ENCODE measurements at places on chromosomes 13 and 19.

DNA sequence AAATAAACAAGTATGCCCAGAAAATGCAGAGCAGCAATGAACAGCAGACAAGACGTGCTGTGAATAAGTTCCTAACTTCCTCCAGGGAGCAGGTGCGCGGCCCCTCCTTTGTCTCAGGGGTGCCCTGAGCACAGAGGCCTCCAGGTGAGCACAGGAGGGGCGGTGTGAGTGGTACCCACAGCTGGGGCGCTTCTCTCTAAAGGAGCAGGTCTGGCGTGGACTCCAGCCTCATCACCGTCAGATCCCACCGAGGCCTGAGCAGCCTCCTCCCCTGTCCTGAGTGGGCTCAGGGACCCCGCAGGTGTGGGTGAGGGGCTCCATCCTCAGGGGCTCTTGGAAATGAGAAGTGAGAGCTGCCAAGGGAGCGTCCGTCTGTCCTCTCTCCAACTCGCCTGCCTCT lies 3.2 kb downstream of the LILRA5 start:
- no peak for DNase-seq

DNA sequence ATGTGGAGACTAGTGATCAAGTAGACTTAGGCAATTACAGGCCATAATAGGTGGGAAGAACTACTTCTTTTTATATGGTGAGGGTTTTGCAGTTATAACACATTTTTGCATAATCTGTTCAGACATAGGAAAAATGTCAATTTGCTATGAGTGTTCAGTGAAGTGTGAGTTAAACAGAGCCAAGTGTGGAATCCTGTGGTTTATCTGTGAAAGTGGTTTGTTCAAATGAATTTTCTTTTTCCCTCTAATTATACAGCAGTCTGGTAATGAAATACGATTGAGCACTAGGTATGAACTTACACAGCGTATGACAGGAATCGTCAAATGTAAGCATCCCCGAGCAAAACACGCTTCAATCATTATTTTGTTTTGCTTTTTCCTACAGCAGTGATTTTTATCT lies 178.3 kb downstream of the STK24 start:
- no peak for DNase-seq

DNA sequence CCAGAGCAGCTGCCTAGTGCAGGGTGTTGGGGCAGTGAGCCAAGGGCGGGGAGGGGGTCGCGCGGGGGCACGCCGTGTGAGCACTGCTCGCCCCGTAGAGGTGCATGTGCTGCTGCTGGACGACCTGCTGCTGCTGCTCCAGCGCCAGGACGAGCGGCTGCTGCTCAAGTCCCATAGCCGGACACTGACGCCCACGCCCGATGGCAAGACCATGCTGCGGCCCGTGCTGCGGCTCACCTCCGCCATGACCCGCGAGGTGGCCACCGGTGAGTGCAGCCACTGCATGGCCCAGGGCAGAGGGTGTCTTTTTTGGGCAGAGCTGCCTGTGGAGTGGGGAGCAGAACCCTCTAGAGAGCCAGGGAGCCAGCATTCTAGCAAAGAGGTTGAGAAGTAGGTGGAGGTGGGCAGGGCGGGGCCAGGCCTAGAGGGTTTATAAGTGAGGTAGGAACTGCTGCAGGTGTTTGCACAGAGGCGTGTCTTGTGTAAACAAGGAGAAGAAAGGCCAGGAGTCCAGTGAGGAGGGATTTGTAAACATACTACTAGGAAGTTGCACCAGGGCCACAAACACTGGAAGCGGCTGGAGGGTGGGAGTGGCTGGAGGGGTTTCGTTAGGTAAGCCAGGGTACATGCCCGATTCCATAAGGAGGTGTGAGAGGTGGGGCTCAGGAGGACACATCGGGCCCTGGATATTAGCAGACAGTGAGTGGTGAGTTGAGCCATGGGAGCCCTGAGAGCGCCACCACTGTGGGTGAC lies 21.3 kb downstream of the ARHGEF1 start:
- no peak for DNase-seq

- DNase-seq, result no peak
Observed at GRCh38 chr19:49447485-49448431, 3.9 kb downstream of the PIH1D1 start.

DNA sequence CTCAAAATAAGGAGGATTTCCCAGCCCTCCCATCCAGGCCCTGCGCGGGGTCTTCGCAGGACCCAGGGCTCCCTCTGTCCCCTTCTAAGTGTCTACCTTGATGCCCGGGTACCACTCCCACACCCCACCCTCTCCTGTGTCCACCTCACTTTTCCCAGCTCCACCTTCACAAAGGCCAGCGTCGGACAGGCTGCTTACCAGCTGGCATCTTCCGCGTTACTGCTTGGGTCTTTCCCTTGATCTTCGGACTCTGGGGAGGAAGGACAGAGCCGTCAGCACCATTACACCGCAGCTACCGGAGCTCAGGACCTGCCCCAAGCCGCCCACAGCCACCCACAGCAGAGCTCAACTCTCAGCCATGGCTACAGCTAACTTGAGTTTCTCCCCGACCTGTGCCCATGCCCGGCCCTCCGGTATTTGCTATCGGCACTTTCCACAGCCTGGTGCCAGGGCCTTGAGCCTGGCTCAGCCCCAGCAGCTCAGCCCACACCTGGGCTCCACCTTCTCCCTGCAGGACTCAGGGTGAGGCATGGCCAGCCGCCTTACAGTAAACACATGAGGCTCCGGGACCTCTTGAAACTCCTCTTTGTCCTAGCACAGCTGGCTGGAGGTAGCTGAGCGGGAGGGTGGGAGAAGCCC lies 3.8 kb downstream of the C13orf46 start:
- DNase-seq, result no peak

DNA sequence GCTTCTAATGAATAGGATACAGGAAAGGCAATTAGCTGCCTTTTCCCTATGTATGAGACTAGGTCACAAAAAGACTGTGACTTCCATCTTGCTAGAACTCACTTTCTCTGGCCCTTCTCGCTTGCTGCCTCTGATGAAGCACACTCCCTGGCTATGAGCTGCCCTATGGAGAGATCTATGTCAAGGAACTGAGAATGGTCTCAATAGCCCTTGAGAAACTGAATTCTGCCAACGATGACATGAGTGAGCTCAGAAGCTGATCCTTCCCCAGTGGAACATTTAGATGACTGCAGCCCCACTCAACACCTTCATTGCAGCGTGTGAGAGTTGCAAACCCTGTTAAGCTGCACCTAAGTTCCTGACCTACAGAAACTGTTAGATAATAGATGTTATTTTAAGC lies 309.8 kb downstream of the COG6 start:
- no peak for DNase-seq

DNA sequence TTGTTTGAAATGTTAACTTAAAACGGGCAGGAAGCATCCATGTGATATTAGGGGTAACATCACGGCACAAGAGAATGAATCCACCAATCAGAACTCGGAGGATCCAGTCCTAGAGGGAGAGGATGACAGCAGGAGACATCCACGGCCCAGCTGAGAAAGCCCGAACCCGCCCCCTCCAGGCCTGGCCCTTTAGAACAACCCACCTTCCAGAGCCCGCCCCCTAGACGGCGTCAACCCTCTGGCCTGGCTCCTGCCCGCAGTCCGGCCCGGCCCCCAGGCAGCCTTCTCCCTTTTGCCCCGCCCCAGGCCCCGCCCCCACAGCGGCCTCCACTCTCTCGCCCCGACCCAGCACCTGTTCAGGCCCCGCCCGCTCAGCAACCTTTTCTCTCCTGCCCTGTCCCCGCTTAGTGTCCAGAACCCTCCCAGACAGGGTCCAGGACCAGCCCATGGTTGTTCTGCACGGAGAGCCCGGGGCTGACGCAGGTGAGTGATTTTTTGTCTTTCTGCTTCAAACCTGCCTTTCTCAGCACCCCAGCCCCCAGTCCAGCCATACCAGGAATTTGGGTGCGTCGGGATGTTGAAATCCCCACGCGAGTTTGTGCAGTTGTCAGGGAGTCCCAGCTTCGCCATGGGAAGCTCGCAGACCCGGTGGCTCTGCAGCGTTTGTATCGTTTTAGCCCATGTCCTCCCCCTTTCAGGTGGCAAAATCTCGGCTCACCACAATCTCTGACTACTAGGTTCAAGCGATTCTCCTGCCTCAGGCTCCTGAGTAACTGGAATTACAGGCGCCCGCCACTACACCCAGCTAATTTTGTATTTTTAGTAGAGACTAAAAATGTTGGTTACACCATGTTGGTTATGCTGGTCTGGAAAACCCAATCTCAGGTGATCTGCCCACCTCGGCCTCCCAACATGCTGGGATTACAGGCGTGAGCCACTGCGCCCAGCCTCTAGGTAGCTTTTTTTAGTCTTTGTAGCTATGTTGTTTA lies 16.1 kb downstream of the ZNF816 start:
- DNase-seq, result no peak

DNA sequence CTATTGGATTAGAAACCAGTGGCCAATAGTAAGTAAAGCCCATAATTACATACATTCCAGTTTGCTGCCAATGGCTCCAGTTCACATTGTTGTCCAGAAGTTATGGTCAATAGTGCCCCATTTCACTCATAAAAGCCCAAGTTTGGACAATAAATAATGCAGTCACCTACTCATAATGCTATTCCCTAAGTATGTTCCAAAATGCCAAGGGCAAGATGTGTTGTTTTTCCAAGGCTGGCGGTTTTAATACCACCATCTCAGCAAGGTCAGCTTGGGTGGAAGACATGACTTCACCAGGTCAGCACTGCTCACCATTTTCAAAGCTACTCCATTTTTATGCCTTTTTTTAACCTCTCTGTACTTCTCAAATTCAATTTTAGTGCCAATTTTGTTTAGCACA lies 32.7 kb downstream of the KCTD12 start:
- no peak for DNase-seq

GRCh38 chr13:98798849-98799645 lies 46.6 kb upstream of the SLC15A1 start:
- no peak for DNase-seq

DNA sequence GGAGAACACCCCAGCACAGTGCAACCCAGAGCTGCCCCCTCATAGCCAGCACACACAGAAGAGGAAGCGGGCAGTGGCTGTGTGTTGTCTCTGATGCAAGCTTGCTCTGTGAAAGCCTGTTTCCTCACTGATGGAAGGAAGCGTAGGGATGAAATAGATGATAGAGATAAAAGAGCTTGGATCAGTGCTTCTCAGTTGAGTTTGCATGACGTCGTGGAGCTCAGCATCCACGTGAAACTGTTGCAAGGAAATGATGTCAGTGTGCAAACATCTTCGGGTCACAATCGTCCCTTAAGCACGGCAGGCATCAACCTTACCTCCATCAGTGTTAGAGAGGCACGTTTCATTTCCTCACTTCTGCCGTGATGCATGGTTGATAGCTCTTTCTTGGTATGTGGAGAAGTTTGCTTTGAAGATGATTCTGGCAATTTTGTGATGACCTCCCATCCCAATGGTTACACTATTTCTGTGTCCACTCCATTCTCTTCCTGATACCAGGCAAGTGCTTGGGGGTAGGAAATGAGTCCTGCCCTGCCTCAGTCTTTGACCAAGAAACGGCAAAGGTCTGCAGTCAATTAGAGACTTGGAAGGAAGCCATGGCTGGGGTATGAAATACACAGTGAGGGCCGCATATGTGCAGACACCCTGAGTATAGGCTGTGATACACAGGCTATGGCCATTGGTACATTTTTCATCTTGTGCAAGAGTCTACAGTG lies 183.0 kb downstream of the ZNF536 start:
- DNase-seq, result no peak

GRCh38 chr13:41028051-41028450 lies 8.9 kb upstream of the ELF1 start:
- DNase-seq, result no peak

DNA sequence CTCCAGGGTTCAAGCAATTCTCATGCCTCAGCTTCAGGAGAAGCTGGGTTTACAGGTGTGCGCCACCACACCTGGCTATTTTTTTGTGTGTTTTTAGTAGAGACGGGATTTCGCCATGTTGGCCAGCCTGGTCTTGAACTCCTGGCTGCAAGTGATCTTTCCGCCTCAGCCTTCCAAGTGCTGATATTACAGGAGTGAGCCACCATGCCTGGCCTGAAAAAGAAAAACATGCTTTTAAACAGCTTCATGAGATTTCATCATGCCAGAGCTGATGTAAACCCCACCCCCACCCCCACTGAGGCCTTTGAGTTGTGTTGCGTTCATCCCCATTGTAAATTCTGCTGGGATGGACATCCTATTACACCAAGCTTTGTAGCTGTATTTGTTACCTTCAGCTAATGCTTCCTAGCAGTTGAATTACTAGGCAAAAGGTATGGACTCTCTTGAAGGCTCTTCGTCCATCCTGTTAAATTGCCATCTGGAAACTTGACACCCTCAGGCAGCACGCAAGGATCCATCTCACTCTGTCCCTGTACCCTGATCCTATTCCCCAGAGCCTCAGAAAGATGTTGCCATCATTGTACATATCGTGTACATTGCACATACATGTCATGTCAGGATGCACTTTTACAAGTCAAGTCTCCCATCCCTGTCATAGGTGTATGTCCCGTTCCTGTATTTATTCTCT lies 47.3 kb downstream of the NFIX start:
- no peak for DNase-seq

GRCh38 chr13:36418022-36418805 lies 14.1 kb upstream of the CCNA1 start:
- no peak for DNase-seq

DNA sequence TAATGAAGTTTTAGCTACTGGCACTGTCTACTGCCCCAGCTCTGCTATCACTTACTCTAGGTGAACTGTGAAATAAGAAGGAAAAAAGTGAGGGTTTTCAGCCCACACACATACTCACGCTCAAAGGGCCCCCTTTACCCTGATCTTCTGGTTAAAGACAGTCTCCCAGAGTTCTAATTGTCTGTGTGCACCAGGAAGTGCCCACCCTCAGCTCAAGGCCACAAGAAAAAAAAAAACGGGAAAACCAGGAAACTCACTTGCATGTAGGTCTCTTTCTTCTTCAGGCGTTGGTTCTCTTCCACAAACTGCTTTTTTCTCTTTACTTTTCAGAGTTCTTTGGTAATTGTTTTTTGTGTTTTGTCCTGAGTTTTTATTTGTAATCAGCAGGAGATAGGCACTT lies 22.1 kb downstream of the RAP2A start:
- no peak for DNase-seq

DNA sequence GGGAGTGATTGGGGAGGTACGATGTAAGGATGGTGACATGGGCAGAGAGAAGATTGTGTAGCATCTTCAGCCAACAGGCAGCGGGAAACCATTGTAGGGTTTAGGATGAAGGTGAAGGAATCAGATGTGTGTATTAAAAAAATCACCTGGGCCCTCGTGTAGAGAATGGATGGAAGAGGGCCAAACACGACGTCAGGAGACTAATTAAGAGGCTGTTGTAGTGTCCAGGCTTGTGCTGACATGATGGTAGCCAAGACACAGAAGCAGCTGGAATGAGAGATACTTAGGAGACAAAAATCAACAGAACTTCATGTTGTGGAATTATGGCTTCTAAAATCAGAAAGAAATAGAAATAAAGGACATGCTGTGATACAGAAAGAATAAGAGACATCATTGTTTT lies 41.2 kb upstream of the ARGLU1 start:
- DNase-seq, result no peak

GRCh38 chr13:23159205-23159759 lies 21.5 kb upstream of the SGCG start:
- no peak for DNase-seq

- DNase-seq, result no peak
Observed at GRCh38 chr13:58254943-58255342, 623.4 kb downstream of the PCDH17 start.
